SW 1271 (cell line): ENCODE measurements at places on chromosomes 7 and 10.
A peak's percentile ranks its signal among the peaks of the same experiment; 100 is the strongest.

- DNase-seq, result no peak
Measured at GRCh38 chr7:132472463-132473120, 103.7 kb downstream of the PLXNA4 start.

DNA sequence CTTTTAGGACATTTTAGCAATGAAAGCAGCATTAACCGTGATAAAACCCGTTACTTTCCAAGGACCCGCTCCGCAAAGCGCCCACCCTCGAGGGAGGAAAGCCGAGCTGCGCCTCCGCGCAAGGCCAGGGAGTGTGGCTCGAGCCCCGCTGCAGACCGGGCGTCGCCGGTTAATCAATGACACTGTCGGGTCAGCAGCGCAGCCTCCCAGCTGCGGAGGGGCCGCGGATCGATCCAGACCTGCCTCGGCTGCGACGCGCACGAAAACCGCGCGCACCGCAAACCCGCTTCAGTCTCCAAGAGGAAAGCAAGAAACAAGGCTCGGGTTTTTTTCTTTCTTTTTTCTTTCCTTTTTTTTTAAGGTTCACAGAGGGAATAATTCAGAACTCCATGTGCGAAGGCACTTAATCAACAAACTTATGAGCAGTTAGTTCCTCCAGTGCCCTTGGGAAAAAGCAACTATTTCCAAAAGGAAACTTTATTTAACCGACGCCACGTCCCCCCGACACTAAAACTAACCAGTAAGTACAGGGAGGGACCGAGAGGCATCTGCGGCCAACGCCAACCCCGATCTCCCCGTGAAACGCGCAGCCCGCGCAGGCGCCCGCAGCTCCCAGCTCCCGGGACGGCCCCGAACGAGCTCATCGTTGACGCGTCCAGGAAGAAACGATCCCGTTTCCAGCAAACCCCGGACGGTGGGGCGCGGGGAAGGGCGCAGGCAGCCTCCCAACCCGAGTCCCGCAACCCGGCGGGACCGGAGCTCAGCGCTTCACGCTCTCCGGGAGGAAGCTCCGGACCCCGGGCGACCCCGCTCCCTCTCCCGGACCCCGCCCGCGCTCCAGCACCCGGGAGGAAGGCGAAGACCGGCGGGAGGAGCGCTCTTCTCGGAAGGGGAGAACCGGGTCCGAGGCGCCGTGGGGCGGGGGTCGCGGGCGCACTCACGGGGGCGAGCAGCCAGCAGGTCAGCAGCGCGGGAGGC lies 598 bp downstream of the VIPR2 start:
- no peak for DNase-seq

DNA sequence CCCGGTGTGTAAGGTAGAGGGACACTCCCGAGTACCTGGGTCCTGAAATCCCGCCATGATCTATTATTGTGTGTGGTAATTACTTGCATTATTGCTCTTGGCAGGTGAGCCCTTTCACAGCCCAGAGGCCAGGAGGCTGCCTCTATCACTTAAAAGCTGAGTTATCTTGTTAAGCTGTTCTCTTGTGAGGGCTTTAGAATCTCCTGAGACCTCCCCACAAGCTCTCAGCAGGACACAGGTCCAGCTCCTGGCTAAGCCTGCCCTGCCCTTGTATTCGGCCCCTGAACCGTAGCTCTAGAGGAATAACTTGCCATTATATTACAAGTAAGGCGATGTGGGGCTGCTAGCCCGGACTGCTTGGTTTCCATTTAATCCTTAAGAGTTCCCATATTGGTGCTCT lies 13.9 kb downstream of the SND1 start:
- no peak for DNase-seq

- DNase-seq, result peak; percentile 25
Measured at GRCh38 chr7:42097752-42098151, 139.3 kb downstream of the GLI3 start.

- DNase-seq, result no peak
Measured at GRCh38 chr10:60490013-60490412, 100.3 kb upstream of the ANK3 start.

DNA sequence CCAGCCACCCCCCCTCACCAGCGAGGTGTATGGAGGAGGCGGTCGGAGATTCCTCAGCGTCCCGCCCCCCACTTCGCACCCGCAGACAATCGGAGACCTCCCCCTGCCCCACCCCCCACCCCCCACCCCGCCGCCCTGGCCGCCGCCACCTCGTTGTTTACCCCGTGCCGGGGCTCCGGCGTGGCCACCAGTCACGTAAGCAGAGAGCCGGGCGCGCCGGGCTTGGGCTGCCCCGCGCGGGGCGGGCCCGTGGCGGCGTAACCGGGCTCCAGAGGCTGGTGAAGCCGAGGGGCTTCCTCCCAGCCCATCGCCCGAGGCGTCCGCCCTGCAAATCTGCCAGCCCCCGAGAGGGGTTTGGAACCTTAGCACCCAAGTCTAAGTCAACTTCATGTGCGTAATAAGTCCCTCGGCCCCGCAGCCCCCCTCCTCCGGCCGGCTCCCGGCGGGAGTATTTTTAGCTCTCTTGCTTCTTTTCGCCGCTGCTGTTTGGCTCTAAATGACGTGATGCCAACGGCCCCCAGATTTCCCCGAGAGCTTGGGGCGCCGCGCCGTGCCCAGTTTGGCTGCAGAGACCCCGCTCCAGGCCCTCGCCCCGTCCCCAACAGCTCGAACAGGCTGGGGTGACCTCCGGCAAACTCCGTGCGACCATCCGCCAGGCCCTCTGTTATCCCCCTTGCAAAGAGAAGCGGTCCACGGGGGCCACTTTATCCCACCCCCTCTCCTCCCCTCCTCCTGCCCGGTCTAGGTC lies 2.7 kb downstream of the MXI1 start:
- DNase-seq, result no peak
